CD4-positive, alpha-beta T cell (primary cell): ENCODE measurements at places on chromosomes 2 and 18.

- no peak overlapping the region for H3K4me3 ChIP-seq
- no peak overlapping the region for H3K27ac ChIP-seq
- H3K36me3 ChIP-seq: no peaks in the 10 kb centered on the region
- H3K27me3 ChIP-seq: no peaks in the 10 kb centered on the region
- DNase-seq: no peak
- H3K4me1 ChIP-seq: no peaks in the 10 kb centered on the region
These were observed 959.6 kb downstream of the SLC4A3 start for GRCh38 chr2:220586980-220587530.

DNA sequence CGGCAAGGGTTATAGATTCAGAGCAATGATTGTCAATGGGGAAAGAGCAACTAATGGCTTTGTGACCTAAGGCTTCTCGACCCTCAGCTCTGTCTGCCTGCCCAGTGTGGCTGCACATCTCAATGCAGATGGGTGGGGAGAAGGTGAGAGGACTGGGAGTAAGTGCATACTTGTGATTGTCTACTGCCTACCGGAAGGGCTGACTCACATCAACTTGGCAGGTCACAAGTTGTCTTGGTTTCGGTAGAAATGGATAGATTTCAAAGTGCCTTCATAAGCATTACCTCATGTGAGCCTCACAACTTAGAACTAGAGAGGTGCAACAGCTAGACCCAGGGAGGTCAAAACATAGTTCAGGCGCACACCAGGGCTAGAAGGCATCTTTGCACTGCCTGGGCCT lies 29.4 kb downstream of the STAT1 start:
- peaks cover 100% of the 10 kb centered on the region for H3K36me3 ChIP-seq
- peaks cover 23% of the 10 kb centered on the region for H3K4me1 ChIP-seq
- no peak for DNase-seq
- no peaks in the 10 kb centered on the region for H3K27me3 ChIP-seq

- no peak for DNase-seq
- H3K36me3 ChIP-seq: no peaks in the 10 kb centered on the region
- no peak overlapping the region for H3K4me3 ChIP-seq
- no peak overlapping the region for H3K27ac ChIP-seq
These were observed 684.4 kb upstream of the SYT4 start for GRCh38 chr18:43961722-43962121.

GRCh38 chr2:27264753-27265535 lies 2.1 kb upstream of the SLC30A3 start:
- DNase-seq: peak; percentile 68
- H3K4me1 ChIP-seq: peaks cover 42% of the 10 kb centered on the region
- H3K36me3 ChIP-seq: no peaks in the 10 kb centered on the region

- no peaks in the 10 kb centered on the region for H3K4me1 ChIP-seq
- H3K4me3 ChIP-seq: no peak overlapping the region
- H3K36me3 ChIP-seq: no peaks in the 10 kb centered on the region
These were observed 35.1 kb downstream of the CYBRD1 start for GRCh38 chr2:171557363-171557762.

DNA sequence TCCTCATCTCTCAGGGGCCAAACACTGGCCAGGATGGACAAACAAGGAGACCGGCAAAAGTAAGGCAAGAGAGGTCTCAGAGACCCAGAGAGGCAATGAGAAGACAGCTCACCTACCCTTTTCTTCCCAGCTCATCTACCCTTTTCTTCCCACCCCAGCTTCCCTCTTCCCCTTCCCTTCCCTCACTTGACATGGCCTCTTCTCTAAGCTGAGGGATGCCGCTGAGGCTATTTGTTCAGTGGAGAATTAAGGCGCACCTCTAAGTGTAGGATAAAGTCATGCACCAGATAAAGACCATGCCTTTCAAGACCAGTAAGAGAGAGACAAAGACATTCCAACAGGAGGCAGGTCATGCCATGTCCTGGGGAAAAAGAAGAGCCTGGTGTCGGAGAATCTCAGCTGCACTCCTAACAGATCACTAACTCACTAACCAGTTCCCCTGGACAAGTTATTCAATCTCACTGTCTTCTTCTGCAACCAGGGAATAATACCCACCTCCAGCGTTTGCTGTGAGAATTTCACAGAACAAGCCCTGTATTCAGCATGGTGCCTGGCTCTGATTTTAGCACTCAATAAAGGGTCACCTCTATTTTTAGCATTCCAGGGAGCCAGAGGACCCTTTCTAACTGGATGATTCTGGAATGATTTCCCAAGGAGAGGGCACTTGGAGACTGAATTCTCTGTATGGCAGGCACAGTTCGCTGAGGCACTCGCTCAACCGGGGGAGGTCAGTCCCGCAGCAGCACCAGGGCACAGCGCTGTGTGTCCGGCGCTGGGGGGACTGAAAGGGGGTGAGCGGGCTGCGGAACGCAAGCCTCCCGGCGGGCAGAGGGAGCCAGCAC lies 3.0 kb upstream of the FOSL2 start:
- H3K27me3 ChIP-seq: no peaks in the 10 kb centered on the region
- H3K4me1 ChIP-seq: peaks cover 28% of the 10 kb centered on the region
- peak overlapping the region; percentile 76 for H3K4me3 ChIP-seq
- no peak for DNase-seq
- peak overlapping the region; percentile 58 for H3K27ac ChIP-seq
- no peaks in the 10 kb centered on the region for H3K36me3 ChIP-seq
